ENCODE measurements at places on chromosomes 7 and 10. TPM values are rescaled to one million over a fixed set of nuclear protein-coding genes. Genes with fewer than 3 reads are reported as not detected.

Gene RET
- total RNA-seq, result 2.8 TPM

Gene PGAM2
- 0.66 TPM for total RNA-seq

Gene CTAGE15
- total RNA-seq, result 1.9 TPM

Gene ERVW-1
- not detected for total RNA-seq

Gene HMX3
- not detected for total RNA-seq
